Fibroblast of skin of back (primary cell): ENCODE measurements at places on chromosomes 12 and 14.

DNA sequence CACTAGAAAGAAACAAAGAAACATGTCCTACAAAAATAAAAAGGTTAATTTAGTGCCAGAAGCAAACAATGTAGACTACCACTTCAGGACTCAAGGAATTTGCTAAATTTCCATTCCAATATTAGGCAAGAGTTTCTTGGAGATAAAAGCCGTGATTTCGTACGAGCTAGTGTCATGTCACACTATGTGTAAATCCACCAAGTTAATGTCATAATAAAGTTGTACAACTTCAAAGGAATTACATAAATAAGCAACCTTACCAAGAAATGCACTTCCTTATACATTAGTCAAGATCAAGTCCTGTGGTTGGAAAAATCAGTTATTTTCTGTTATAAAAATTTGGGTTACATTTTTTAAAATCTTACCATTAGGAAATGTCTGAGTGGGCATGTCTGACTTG, 1222.8 kb downstream of the GALC start:
- no peak for DNase-seq

DNA sequence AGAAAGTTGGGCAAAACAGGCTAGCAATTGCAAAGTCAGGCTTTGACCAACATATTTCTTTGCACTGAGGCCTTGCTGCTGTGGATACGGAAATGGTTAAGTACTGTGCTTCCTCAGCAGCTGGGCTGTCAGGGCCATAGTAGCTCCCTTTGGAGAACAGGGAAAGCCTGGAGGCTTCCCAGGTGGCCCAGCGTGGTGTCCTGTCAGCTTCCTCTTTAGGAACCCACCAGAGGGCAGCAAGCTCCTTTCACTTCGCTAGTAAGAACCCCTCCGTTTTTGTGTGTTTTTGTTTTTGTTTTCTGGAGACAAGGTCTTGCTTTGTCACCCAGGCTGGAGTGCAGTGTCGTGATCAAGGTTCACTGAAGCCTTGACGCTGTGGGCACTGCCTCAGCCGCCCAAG, 1.7 kb upstream of the CFAP251 start:
- DNase-seq = peak; percentile 5

- DNase-seq = no peak
Observed at GRCh38 chr12:124609041-124609989, 41.9 kb upstream of the NCOR2 start.

- DNase-seq = no peak
Observed at GRCh38 chr12:76276499-76277151, 71.6 kb downstream of the BBS10 start.

DNA sequence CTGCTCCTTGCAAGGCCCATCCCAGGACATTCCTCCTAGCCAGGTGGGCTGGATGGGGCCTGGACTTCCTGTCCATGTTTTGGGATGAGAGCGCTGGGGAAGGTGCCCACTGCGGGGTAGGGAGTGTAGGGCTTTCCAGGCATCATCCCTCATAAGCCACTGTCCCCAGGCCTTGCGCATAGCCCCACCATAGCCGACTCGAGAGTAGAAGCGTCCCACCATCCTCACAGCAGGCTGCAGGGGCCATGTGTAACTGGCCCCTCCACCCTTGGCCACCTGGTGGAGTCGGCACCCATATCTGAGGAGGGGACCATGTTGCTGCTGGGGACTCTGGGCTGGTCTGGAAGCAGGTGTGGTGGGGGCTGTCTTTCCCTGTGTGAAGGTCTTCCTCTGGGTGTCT, 30.5 kb downstream of the SH2B3 start:
- DNase-seq = no peak

DNA sequence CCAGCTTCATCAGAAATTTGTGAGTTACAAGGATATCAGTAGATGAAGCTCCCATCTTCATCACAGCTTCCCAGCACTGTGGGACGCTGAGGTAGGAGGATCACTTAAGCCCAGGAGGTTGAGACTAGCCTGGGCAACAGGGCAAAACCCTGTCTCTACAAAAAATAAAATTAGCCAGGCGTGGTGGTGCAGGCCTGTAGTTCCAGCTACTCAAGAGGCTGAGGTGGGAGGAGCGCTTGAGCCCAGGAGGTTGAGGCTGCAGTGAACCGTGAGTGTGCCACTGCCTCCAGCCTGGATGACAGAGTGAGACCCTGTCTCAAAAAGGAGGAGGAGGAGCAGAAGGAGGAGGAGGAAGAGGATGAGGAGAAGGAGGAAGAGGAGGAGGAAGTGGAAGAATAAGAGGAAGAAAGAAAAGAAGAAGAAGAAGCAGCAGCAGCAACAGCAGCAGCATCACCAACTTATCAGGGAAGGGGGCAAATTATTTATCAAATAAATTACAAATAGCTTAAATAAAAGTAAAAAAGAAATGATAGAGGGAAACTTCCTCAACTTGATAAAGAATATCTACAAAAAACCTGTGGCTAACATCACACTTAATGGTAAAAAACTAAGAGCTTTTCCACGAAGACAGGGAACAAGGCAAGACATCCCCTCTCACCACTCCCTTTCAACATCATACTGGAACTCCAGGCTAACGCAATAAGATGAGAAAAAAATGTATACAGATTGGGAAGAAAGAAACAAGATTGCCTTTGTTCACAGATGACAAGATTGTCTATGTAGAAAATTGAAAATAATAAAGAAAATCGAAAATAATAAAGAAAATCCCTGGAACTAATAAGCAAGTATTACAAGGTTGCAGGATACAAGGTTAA, 69.6 kb downstream of the NINJ2 start:
- DNase-seq = no peak

DNA sequence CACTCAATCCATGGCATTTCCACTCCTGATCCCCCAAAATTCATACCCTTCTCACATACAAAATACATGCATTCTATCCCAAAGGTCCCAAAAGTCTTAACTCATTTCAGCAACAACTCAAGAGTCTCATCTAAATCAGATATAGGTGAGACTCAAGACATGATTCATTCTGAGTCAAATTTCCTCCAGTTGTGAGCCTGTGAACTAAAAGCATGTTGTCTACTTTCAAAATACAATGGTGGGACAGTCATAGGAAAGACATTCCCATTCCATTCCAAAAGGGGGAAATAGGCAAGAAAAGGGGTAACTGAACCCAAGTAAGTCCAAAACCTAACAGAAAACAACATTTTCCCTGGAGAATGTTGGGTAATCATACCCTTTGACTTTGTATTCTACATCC, 103.3 kb downstream of the C12orf75 start:
- peak; percentile 92 for DNase-seq

- DNase-seq = no peak
Observed at GRCh38 chr14:94888121-94888520, 118.2 kb upstream of the GSC start.

DNA sequence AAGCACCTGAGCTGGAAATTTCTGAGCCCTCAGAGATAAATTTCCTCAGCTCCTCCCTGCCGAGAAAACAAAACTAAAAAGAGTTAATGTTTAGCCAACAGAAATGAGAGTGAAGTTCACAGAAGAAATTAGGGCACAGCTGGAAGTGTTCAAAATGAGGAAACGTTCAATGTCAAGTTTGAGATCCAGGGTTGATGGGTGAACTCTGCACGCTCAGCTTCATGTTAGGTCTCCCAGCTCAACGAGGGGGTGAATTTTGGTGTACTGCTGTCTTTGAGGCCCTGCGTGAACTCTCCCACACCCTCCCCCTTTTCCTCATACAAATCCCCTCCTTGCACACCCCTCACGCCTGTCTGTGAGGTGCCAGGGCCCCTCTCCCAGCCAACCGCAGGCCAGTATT, 13.3 kb upstream of the OAS3 start:
- DNase-seq = no peak

GRCh38 chr12:86194721-86195120, 61.5 kb downstream of the MGAT4C start:
- DNase-seq = no peak

- peak; percentile 53 for DNase-seq
Observed at GRCh38 chr14:50619569-50620141, 48.5 kb downstream of the SAV1 start.
